ENCODE measurements at places on chromosomes 6 and 20.

- no peak for DNase-seq
These were observed 2.6 kb downstream of the MEP1A start for GRCh38 chr6:46795816-46796215.

DNA sequence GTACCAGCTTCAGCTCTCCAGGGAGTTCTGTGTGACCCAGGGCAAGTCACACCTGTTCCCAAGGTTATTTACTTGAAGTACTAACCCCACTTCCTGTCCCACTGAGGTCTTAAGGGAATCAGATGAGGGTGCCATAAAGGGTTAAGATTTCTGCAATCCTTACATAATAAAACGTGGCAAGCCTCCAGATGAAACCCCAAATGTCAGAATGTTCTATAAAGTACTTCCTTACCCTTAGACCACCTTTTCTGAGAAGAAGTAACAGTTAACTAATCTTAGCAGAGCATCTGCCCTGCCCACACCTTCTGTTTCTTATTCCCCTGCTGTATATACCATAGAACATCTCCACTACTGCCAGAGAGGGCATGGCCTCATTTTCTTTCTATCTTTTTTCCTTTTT is 6.0 kb upstream of the AVP start:
- DNase-seq: no peak

DNA sequence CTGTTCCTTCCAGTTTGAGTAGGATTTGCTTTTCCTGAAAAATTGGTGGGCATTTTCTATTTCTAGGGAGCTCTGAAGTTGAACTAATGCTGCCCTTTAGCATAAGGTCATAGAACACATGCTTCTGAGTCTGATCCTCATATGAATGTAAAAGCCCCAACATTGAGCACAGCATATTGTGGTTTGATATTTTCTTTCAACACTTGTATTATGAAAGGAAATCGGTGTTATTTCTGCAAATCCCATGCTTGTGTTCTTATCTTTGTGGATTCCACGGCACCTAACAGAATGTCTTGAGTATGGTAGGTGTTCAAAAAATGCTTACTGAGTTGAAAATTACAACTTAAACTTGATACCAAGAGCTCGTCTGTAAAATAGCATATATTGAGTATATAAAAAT is 85.8 kb downstream of the TRMT11 start:
- DNase-seq: no peak

- DNase-seq: no peak
These were observed 7.4 kb upstream of the ZNFX1 start for GRCh38 chr20:49285233-49285668.

DNA sequence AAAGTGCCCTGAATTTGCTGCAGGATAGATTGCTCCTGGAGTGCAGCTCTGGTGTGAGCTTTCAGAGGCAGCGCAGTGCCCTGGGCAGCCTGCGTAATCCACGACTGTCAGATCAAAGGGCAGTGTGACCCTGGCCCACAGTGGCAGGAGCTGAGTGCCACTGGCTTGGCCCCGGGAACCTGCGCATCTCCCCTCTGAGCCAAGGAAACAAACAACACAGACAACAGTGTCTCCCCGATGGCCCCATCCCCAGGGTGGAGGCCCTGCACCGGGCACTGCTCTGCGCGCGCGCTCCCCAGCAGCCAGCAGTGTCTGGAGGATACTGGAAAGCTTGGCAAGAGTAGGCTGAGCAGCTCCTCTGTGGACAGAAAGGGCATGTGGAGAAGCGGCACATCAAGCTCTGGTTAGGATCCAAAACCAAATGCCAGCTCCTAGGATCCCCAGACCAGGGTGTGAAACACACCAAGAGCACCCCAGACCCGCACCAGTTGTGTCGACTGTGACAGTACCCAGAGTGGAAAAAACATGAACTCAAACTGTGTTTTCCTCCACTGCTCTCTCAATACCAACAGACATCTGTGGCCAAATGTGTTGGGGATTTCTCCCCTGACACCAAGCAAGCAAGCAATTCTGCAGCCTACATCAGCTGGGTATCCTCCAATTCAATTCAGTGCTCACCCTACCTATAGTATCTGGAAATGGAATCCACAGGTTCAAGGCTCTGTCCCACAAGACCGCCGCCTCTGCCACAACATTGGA is 26.7 kb downstream of the RBCK1 start:
- DNase-seq: no peak

DNA sequence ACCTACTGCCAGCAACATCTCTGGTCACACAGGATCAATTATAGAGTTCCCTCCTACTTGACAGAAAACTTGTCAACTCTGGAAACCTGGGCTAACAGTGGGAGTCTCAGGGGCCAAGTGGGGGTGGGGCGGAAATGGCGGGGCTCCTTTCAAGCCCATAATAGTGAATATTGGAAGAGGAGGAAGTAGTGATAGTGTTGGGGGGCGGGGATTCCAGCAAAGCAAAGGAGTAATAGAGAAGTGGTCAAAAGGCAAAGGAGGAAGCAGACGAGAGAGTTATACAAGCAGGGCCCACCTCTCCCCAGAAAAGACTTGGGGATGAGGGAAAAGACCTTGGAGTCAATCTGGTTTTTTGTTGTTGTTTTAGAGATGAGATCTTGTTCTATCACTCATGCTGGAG is 2.1 kb downstream of the DEF6 start:
- no peak for DNase-seq

DNA sequence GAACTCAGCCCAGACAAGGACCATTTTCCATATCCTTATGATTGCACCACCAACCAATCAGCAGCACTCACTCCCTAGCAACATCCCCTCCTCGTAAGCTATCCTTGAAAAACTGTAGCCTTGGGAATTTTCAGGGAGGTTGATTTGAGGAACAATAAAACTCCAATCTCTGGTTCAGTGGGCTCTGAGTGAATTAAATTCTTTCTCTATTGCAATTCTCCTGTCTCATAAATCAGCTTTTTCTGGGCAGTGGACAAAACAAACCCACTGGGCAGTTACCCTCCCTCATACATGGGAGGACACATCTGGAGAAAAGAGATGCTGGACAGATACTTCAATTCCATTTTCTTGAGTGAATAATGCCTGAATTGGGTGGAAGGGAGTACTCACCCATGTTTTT is 115.4 kb upstream of the STXBP5 start:
- DNase-seq: no peak

DNA sequence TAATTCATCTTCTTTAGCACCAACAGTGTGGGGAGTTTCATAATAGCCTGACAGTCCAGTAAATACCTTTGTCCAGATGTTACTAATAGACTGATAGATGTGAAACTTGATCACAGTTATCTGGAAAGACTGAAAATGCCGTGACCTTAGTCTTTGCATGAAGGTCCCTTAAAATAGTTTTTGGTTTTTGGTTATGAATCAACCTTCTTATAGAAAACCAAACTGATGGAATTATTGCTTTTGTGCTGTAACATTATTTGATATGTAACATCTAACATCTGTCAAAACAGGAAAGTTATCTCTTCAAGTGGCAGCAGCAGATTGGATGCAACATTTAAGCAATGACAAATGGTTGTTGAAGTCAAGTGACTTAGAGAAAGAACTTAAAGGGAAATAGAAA is 190.4 kb downstream of the DOK5 start:
- no peak for DNase-seq

All from RWPE2 (cell line).